Cerebellar nuclear complex (tissue), 1 donor: ENCODE measurements at places on chromosomes 16 and 17.

DNA sequence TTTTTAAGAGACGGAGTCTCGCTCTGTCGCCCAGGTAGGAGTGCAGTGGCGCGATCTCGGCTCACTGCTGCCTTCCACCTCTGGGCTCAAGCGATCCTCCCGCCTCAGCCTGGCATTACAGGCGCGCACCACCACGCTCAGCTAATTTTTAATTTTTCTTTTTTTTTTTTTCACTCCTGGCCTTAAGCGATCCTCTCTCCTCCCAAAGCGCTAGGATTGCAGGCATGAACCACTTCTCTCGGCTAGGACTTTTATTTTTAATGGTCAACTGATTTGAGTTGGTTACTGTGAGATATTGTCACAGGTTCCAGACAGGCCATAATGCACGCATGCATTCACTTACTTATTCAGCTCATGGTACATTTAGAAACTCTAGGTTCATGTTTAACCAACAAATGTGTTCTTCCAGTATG lies 888 bp downstream of the PIGW start:
- DNase-seq, result no peak

GRCh38 chr16:11774065-11774626 lies 22.9 kb downstream of the ZC3H7A start:
- DNase-seq, result no peak

GRCh38 chr16:87847785-87848675 lies 21.3 kb downstream of the SLC7A5 start:
- DNase-seq, result no peak

GRCh38 chr16:67847064-67847861 lies at the start of gene CENPT:
Gene CENPT (minus strand): TSS chr16:67847693. CDS start chr16:67833859, 13,834 bp downstream.
- no peak for DNase-seq
